ENCODE measurements at places on chromosomes 6 and 20.

- peak; percentile 28 for DNase-seq
Measured at GRCh38 chr6:33851959-33852358, 48.2 kb upstream of the MLN start.

- no peak for DNase-seq
Measured at GRCh38 chr6:4185419-4185818, 50.0 kb upstream of the ECI2 start.

GRCh38 chr6:33807606-33808005 is 3.8 kb upstream of the MLN start:
- DNase-seq, result no peak

DNA sequence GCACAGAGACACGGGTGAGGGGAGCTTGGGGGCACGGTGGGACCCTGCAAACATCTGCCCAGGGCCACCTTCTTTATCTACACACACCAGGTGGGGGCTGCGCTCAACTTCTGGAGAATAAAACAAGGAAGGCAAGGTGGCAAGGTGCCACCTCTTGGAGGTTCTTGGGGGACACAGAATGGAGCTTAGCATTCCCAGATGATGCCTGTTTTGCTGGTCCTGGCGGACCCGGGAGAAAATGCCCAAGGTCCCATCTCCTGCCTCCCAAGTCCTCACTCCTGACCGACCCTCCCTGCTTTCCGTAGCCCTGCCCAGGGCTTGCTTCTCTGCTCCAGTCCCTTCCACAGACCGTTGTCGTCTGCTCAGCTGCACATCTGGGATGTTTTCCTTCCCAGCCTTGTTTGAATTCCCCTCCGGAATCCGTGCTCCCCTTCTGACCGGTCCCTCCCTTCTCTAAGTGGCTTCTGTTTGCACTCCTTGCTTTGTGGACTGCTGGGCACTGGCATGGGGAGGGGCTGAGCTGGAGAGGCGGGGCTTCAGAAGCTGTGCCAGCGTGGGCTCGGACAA is 13.1 kb downstream of the ITPR3 start:
- no peak for DNase-seq

DNA sequence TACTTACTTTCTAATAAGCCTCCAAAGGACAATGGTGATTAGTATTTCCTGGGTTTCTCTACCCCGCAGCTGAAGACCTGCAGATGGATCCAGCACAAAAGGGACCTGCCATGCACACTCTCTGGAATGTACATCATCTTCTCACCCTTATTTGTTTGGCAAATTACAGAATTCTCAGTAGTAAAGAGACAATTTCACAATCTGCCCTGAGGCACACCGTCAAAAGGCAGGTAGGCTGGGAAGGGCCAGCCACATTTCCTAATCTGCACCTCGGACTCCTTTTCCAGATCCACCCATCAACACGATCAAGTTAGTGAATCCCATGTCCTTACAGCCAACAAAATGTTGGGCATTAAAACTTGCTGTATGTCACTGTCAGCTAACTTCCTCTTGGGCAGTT is 4.9 kb downstream of the OVOL2 start:
- DNase-seq, result no peak

GRCh38 chr6:166684866-166685265 is 57.8 kb upstream of the RPS6KA2 start:
- DNase-seq, result no peak

GRCh38 chr6:138278326-138278725 is 60.0 kb upstream of the PBOV1 start:
- DNase-seq, result no peak

- no peak for DNase-seq
Measured at GRCh38 chr20:37922016-37922415, 19.1 kb downstream of the VSTM2L start.

DNA sequence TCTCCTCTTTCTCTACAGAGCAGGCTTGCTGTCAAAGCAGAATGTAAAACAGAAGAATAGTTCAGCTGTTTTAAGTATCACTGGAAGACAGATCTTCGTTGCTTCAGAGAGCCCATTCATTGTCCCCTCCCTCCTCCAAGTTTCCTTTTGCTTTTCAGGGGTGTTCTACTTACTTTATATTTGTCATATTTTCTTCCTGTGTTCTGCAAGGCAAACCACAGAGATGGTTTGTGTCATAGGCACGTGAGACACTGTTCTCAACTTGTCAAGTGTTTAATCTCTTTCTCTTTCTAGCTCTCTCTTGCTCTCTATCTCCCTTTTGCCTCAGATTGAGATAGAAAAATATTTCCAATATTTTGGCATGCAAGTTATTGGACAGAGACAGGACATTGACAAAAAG is 228.9 kb upstream of the DEFB112 start:
- peak; percentile 28 for DNase-seq

DNA sequence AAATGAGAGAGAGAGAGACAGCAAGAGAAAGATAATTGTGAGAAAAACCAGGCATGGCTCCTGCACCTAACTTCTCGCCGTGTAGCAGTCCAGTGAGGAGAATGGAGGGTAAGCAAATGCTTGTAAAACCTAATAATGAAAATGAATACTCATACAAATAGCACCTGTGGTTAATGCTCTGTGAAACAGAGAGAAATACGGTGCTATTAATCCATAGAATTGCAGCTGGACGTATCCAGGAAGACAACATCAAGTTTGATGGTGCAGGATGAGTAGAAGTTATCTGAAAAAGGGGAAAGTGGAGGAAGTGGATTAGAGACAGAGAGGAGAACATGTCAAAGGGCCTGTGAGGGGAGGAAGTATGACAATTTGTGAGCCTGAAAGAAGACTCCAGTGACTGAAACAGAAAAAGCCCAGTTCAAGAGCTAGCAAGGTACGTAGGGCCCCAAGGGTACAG is 89.4 kb upstream of the PAK5 start:
- no peak for DNase-seq

DNA sequence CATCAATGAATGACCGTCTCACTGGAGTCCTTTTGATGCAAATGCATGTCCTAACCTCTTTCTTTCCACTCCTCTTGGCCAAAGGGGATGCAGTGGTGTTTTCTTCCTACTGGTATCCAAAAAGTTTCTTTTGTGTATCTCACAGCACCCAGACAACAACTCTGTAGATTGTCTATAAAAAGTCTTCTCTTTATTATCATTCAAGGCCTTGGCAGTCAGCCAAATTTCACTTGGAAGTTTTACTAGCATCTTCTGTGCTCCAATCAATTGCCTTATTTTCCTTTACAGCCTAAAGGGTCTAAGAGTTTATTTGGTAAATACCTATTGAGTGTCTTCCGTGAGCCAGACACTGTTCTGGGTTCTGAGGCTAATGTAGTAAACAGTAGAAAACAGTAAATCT is 150.2 kb upstream of the RNF217 start:
- DNase-seq, result no peak

DNA sequence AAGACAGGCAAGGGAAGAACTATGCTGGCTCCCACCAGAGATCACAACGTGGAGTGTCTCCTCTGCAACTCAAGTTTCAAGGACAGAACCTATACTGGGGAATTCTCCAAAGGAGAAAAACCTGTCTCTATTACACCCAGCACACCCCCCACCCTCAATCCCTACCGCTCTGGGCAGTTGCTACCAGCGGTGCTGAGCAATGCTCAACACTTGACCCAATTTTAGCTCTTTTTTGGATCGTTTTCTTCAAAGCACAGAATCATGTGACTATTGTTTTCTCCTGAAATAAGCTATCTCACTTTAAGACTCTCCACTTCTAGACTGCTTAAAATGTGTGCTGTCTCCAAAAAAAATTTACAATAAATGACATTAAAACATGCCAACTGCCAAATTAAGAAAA is 23.3 kb downstream of the MAP7 start:
- DNase-seq, result no peak

DNA sequence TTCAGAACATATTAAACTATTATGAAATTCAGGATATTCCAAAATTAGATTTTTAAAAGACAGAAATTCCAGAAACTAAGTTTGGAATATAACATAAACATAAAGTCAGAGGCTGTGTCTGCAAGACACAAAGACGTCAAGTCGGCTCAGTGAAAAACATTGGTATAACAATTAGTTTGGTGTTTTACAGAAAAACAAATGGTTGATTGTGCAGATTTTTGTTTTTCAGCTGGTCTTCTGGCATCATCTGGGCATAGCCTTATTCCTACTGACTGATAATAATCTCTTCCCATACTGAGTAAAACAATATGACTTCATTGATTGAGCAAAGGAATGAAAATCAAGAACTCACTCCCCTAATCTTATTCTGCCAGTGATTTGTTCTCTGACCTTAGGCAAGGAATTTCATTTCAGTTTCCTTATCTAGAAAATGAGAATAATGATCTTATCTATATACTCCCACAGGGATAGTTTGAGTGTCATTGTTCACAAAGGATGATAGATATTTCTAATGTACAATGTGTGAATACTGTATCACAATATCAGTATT is 84.3 kb downstream of the FRK start:
- DNase-seq, result no peak

GRCh38 chr20:42082611-42083010 is 464.4 kb upstream of the CHD6 start:
- DNase-seq, result no peak

- no peak for DNase-seq
Measured at GRCh38 chr6:34305982-34306708, 57.3 kb upstream of the SMIM29 start.

GRCh38 chr20:40144581-40144980 is 544.5 kb downstream of the MAFB start:
- DNase-seq, result no peak

DNA sequence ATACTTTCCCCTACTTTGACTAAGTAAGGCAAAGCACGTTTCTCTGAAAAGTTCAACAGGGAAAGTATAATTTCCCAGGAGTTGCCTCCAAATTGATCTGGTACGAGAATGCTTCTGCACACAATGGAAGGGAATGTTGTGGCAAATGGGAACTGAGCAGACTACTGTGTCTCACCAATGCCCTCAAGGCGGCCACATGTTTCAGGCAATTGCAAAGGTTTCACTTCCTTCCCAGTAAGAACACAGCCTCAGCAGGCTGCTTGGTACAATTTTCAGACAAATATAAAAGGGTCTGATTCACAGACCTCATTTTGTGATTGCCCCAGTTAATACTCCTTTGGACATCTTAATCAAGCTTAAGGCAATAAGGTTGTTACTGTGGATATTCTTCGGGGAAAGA is 71.2 kb downstream of the KIAA0319 start:
- DNase-seq, result no peak

- DNase-seq, result no peak
Measured at GRCh38 chr6:88669475-88669874, 293.9 kb downstream of the RNGTT start.

- no peak for DNase-seq
Measured at GRCh38 chr20:25317351-25318075, 69.6 kb downstream of the PYGB start.

GRCh38 chr6:110944681-110945151 is 13.8 kb upstream of the GTF3C6 start:
- DNase-seq, result peak; percentile 21

GRCh38 chr6:13681305-13682061 is 30.2 kb downstream of the RANBP9 start:
- peak; percentile 70 for DNase-seq

DNA sequence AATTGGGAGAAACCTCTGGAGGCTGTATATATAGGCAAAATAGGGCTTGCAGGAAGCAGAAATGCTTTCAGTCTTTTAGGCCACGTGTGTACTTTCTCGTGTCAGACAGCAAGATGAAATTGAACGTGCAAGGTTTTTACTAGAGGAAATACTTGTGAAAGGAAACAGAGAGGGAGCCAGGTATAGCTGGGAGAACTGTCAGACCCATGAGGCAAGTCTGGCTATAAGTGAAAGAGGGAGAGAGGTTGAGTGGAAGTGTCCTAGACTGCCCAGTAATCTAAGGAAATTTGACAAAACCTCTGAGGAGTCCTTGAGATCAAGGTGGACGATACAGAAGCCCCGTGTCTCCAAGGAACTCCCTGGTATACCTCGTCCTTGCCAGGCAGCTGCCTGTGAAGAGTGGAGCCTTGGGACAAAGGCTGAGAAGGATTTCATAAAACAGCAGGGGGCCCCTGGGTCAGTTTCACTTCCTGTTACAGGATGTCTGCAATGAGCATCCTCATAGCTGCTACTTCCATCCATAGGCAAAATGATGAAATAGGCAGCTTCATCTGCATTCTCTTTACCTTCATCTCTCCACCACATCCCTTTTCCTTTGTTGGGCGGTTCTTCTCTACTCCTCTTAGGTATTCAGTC is 114.4 kb upstream of the MAP3K7 start:
- DNase-seq, result peak; percentile 77

DNA sequence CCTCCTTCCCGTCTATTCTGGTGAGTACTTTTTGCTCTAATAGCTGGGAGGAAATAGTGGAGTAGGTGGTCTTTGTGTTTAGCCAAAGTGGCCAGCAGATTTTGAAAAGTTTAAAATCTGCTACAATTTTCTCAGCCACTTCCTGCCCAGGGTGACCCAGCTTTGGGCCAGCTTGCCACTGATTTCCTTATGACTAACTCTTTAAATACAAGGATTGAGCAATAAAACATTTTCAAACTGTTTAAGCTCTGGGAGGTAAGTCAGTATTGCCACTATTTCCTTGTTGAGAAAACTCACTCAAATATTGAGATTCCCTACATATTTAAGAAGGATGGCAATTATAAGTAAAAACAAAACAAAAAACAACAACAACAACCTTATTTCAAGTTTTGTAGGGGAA is 54.5 kb downstream of the TRMT11 start:
- DNase-seq, result no peak

DNA sequence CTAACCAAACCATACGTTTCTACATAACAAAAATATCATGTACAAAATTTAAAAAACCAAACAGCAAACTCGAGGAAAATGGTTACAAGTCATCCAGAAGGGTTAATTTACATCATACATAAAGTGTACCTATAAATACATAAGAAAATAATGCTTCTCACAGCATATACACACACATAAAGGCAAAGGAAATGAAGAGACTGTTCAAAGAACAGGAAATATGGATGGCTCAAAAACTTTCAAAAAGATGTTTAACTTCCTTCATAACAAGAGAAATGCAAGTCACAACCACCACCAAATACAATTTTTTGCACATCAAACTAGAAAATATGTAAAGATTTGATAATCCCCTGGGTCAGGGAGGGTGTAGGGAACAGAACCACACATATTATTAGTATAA is 7.5 kb downstream of the SLC22A23 start:
- peak; percentile 48 for DNase-seq

- DNase-seq, result no peak
Measured at GRCh38 chr20:32896521-32897280, 38.0 kb downstream of the EFCAB8 start.

DNA sequence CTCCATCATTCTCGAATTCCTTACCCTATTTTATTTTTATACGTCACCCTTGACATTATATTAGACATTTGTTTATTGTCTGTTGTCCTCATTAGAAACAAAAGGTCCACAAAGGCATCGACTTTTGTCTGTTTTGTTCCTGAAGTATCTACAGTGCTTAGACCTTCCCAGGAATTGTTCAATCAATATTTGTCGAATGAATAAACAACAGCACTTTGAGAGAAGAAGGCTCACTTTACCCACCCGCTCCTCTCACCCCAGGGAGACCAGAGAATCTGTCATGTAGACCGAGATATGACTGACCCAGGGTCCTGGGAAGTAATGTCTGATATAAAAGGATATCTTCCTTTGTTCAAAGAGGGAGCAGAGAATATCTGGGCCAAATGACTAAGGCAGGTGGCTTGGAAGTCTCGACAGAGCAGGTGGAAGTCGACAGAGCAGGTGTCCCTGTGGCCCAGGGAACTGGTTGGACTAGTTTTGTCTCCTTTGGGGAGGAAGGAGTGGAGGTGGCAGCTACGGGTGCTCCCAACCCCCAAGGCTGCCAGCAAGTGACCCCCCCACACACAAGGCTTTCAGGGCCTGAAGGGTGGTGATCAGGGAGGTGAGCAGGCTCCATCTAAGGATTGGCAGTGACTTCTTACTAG is 14.8 kb upstream of the CHMP4B start:
- DNase-seq, result no peak

- no peak for DNase-seq
Measured at GRCh38 chr6:111888928-111889695, 15.9 kb upstream of the FYN start.

GRCh38 chr6:62976566-62976965 is 234.7 kb upstream of the FKBP1C start:
- DNase-seq, result no peak
